ENCODE measurements at places on chromosomes 6 and 20.

DNA sequence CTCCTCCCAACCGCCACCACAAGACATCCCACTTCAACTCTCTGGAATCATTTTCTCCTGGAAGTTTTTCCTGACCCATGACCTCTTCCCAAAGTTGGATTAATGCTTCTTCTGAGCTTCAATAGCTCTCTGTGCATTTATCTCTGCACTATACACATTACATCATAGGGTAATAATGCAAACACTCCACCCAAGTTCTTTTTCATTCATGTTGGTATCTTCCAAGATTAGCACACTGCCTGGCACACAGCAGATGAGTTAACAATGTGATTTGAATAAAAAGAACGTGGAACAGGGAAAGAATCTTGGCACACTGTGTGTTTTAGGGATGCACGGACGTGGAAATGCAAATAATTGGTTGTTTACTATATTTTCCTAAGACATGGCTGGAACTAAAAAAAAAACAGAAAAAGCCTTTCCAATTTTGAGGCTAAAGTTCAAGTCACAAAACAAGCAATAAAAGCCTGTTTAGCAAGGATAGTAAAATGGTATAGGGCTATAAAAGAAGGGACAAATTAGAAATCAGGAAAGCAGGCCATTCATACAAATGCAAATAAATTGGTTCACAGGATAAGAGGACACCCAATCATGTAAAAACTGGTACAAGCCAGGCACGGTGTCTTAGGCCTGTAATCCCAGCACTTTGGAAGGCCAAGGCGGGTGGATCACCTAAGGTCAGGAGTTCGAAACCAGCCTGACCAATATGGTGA is 1.6 kb upstream of the FAM135A start:
- no peak for DNase-seq

GRCh38 chr20:50837532-50838321 is 42.9 kb downstream of the BCAS4 start:
- peak; percentile 100 for DNase-seq

DNA sequence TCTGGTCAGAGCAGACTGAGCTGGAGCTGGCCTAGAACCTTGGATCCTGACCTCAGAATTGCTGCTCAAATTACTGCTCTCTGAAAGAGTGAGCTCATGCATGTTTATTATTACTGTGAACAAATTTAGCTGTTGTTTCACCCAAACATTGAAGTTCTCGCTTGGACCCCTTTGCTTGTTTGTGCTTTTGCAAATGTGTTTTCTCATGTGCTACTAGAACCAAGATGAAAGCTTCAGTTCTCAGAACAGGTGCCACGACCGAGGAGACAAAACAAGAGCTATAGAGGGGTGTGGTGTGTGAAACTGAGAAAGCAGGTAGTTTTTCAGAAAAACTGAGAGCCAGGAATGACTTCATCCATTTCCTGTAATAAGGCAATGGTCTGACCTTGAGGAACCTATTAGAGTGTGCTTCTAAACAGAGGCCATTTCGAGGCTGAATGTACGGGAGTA is 50.0 kb upstream of the ESR1 start:
- no peak for DNase-seq

DNA sequence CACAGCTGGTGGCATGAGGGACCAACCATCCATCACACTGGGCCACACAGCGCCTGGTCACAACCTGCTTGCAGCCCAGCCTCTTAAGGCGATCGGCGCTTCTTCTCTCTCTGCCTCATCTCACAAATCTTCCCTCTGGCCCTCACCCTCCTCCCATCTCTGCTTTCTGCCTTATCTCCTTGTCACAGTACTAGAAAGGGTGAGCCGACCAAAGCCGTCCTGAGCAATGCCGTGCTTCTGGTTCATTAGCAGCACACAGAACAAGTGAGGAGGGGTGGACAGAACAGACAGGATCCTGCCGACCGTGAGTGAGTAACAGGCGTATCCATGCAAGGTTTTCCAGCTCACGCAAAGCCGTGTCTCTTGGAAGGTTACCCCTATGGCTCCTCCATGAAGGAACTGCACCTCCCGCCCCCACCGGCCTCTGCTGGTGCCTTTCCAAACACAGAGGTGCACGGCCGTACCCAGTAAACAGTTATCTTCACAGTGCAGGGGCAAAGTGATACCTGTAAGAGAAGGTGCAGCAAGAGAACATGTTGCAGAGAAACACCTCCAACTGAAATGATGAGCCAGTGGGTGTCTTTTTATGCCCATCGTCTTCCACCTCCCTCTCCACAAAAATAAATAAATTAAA is 331.7 kb downstream of the FARS2 start:
- no peak for DNase-seq

GRCh38 chr20:39038495-39038894 is 76.4 kb downstream of the DHX35 start:
- DNase-seq: no peak

DNA sequence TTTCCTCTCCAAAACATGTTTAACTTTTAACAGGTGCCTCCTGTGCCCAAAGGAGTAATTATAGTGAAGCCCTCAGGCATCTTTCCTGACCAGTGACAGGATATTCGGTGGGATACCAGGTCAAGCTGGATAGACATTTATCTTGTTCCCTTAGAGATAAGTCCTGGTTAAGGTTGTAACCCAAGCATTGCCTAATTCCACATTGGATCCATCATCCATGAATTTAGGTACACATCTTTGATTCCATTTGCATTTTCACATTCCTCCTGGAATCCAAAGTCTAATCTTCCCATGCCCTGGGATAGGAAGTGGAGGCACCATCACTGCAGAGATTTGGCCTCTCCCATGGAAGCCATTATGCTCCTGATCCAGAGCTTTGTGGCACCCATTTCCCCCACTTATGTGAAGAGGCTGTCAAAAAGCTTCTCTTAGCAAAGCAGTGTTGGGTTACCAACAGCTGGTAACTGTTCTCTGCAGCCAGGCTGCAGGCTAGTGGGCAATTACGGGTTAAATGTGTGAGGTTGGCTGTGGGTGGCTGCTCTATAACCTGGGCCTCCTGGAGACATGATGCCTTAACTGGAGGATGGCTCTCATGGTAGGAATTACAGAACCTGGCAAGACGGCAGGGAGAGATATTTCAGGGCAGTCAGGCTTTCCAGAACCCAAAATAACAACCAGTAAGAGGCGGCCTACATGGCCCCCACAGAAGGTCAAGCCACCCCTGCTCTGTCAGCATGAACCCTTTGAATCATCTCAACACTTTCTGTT is 96.9 kb upstream of the VGLL2 start:
- no peak for DNase-seq

DNA sequence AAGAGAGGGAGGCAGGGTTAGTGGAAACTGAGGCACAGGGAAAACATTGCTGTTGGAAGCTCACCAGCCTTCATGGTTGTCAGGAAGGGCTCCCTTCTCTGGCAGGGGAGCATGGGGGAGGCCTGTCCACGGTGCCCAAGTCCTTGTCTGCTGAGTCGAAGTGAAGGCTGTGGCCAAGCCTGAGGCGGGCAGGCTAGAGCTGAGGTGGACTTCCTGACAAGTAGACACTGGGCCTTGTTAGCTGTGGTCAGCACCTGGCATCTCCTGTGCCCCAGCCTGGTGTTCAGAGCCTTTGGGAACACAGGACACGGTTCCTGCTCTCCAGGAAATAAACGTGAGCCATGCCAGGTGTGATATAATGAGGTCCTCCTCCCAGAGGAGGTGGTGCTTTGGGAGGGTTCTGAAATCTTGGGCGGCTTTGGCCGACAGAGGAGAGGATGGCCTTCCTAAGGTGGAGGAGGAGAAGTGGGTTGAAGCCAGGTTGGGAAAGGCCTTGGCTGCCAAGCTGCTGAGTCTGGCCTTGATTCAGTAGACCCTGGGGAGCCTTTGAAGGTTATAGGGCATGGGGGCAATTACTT is 138.4 kb upstream of the RNF24 start:
- no peak for DNase-seq

DNA sequence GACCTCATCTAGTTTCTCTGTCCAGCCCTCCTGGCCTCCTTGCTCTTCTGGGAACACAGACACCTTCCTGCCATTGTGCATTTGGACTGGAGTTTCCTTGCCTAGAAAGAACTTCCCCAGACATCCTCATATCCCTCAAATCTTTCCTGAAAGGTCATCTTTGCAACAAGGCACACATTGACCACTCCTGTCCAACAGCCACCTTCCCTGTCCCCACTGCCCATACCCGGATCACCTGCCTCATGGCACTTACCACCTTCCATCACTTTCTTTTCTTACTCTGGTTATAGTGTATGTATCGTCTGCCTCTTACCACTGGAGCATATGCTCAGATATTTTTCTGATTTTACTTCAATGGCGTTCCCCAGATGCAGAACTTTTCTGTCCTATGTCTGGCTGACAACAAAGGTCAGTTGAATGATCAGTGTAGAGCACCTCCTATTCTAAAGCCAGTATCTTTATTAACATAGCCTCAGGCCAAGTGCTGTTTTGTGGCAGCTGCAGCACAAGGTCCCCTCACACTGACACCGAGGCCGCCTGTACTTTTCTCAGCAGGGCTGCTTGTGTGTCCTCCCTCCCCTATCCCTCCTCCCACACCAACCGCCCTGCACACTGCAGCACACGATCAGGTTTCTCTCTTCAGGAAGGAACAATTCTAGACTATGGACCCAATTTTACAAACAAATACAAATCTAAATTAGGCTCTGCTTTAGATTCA is 4.1 kb downstream of the HLA-C start:
- DNase-seq: no peak

GRCh38 chr6:32794510-32794909 is 22.3 kb downstream of the HLA-DOB start:
- DNase-seq: no peak

DNA sequence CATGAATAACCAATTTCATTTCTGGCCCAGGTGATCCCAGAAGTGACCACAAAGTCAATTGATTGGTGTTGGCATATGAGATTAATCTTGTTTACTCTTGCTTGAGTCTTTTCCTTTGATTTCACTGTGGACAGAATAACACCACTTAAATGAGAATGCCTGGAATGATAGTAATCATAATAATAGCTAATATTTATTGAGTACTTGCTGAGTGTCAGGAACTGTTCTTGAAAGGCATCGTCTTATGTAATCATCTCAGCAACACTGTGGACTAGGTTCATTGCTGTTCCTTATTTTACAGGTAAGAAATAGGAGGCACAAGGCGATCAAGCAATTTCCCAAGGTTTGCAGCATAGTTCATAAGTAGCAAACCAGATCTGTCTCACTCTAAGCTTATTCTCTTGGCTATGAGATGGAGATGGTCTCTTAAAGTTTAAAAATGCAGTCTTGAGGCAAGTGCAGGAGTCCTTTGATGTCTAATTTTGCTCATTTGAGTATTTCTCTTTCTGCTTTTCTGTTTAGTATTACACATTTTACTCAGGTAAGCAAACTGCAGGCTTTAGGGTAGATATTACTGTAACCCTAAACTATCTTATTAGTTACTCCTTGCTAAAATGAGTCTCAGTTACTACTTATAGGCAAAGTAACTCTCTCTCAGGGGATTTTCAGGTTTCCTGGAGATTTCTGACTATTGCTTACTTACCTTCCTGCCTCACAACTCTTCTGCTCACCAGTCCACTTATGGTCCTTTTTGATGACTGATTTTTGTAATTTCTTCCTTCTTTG is 6.3 kb downstream of the ADGRG6 start:
- no peak for DNase-seq

GRCh38 chr20:63096681-63097335 is 90.0 kb upstream of the BHLHE23 start:
- DNase-seq: no peak

DNA sequence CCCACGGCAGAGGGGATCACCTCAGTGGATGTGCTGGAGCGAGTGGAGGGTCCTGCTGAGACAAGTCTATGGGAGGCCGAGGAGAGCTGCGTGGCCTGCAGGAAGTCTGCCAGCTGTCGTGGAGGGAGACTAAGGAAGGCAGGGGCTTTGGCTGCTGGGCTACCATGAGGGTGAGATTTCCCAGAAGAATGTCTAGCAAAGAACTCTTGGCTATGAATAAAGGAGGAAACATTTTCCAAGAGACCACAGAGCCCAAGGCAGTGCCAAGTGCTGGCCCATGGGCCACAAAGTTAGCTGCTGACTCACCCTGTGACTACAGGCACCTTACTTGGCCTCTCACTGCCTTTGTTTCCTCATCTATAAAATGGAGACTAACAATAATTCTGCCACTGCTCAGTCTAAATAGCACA is 73.4 kb downstream of the PRDM1 start:
- peak; percentile 97 for DNase-seq

DNA sequence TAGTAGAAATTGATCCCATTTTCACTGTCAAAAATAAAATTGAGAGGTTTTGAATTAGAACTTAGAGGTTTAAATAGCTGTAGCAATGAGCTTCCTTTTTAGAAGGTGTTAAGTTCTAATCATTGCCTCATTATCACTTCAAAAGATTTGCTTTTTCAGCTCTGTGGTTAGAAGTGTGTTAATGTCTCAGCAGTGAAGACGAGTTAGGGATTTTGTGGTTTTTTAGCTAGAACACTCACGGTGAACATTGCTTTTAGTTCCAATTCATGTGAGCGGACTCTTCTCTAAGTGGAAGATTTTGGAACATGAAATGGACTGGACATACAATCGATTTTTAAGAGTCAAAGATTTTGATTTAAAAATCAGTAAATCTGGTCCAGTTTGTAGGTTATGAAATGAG is 12.7 kb upstream of the IFNGR1 start:
- DNase-seq: no peak

DNA sequence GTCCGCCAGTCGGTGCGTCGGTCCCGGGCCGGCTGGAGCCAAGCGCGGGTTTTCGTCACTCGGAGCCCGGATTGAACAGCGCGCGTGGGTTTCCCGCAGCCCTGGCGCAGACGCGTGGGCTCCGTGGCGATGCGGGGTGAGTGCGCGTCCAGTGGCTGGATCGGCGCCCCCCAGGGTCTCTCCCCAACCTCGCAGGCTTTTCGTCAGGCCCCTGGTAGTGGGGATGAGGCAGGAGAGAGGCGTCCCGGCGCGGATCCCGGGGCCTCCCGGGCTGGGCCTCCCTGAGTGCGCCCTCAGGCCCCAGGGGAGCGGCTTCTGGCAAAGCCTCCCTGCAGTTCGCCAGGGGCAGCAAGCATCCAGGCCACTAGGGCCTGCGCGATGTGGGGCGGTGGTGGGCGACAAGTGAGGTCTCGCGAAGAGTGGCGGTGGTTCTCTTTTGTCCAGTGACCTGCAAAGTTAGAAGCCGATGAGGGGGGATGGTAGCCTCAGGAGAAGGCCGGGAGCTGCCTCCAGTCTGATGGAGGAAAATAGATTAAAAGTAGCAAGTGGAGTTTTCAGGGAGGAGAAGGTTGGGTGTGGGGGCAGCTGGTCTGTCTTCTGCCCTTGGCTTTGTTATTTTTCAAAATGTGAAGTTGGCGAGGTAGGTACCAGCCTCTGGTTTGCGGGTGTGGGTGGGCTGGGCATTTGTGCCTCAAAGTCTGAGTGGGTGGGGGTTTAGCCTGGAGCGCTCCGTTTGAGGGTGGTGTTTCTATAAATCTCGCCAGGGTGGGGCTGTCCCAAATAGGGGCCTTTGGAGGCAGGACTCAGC is 1.6 kb downstream of the TOX2 start:
- peak; percentile 36 for DNase-seq

- peak; percentile 76 for DNase-seq
Observed at GRCh38 chr6:20693466-20694063, 159.3 kb downstream of the CDKAL1 start.
